ENCODE measurements at places on chromosomes 7 and 10. TPM values are rescaled to one million over a fixed set of nuclear protein-coding genes. Genes with fewer than 3 reads are reported as not detected.
A peak's percentile ranks its signal among the peaks of the same experiment; 100 is the strongest.

Gene STAMBPL1
- total RNA-seq = 0.54 TPM

Gene CALHM1
- total RNA-seq = not detected

Gene RTKN2
- 36.2 TPM for total RNA-seq

GRCh38 chr7:44849885-44850544 lies 2.1 kb upstream of the H2AZ2 start:
- H3K4me3 ChIP-seq = no peak overlapping the region
- DNase-seq = no peak
- H3K27ac ChIP-seq = peak overlapping the region; percentile 99
- no peaks in the 10 kb centered on the region for H3K36me3 ChIP-seq

DNA sequence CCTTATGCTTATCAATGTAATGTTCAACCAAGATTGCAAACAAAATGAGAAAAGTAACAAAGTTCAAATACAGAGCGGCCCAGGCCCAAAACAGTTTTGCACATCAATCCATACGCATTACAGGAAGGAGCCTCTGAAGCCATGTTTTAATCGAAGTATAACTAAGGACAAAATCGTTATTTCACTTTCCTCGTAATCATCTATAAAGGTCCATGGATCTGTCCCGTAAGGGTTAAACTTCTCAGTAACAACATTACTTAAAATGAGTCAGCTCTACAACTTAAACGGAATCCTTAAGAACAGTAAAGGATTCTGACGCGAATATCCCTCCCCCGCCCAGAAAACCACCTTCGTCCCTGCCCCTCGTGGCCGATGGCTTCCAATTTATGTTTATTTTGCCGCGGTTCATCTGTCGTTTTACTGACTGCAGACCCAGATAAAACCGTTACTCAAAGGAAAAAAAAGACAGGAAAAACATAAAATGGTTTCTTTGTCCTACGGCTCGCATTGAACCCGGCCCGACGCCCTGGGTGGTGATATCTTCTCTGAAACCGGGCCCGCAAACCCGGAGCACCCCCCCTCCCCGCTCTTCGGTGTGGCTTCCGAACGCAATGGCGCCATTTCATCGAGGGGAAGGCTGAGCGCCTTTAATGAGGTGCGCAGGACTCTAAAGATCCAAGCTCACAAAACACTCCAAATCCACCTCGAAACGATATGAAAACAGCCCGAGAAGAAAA lies 1.1 kb downstream of the HNRNPA2B1 start:
- DNase-seq = peak; percentile 63
- H3K27ac ChIP-seq = peak overlapping the region; percentile 100
- peaks cover 25% of the 10 kb centered on the region for H3K4me1 ChIP-seq
- peaks cover 3% of the 10 kb centered on the region for H3K36me3 ChIP-seq

DNA sequence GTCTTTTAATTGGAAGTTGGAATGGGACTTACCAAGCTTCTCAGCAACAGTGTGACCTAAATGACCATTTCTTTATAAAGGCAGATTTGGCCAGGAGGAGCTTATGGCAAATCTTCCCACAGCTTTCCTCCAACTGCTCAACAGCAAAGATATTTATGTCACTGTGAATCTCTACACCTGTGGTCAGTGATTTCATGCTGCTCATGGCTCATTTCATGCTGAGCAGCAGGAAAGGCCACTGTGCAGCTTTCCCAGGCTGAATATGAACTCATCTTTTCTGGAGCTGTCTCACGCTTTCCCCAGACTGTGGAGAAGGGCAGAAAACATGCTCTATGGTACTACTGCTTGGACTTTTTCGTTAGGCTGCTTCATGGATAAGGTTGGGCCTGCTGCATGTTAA lies 29.8 kb downstream of the CALCR start:
- H3K27me3 ChIP-seq = no peaks in the 10 kb centered on the region
- no peak for DNase-seq
- H3K4me3 ChIP-seq = no peak overlapping the region
- H3K4me1 ChIP-seq = no peaks in the 10 kb centered on the region
- H3K36me3 ChIP-seq = no peaks in the 10 kb centered on the region

GRCh38 chr10:132460691-132461090 lies 63.7 kb downstream of the PWWP2B start:
- H3K4me1 ChIP-seq = peaks cover 17% of the 10 kb centered on the region
- H3K36me3 ChIP-seq = no peaks in the 10 kb centered on the region
- H3K27me3 ChIP-seq = no peaks in the 10 kb centered on the region
- H3K4me3 ChIP-seq = no peak overlapping the region
- H3K27ac ChIP-seq = no peak overlapping the region

- peaks cover 23% of the 10 kb centered on the region for H3K4me1 ChIP-seq
- no peak overlapping the region for H3K4me3 ChIP-seq
- H3K27ac ChIP-seq = no peak overlapping the region
- H3K36me3 ChIP-seq = no peaks in the 10 kb centered on the region
- no peak for DNase-seq
- no peaks in the 10 kb centered on the region for H3K27me3 ChIP-seq
These were observed 86.4 kb downstream of the PLCE1 start for GRCh38 chr10:94080108-94080507.

- peak overlapping the region; percentile 92 for H3K27ac ChIP-seq
- peak; percentile 80 for DNase-seq
- H3K27me3 ChIP-seq = no peaks in the 10 kb centered on the region
These were observed 5.2 kb upstream of the GATA3 start for GRCh38 chr10:8049045-8049864.

DNA sequence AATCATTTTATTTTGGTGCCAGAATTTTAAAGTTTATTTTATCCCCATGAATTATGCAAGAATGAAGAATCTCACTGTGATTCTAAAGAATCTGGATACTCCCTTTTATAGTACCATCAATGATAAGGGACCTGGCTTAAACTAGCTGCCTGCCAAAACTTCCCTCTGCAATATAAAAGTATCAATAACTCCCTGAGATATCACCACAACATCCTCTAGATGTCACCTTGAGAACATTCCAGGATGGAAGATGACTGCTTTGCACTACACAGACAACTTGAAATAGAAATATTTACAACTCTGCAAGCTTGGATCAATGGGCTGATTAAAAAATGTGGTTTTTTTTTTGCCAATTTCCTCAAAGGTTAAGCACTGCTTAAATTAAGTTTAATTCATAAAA lies 142.1 kb downstream of the SLC25A13 start:
- no peak overlapping the region for H3K4me3 ChIP-seq
- H3K4me1 ChIP-seq = peaks cover 54% of the 10 kb centered on the region
- H3K27me3 ChIP-seq = no peaks in the 10 kb centered on the region

GRCh38 chr7:20798081-20798693 lies 11.5 kb upstream of the SP8 start:
- no peaks in the 10 kb centered on the region for H3K36me3 ChIP-seq
- no peaks in the 10 kb centered on the region for H3K27me3 ChIP-seq
- H3K4me1 ChIP-seq = no peaks in the 10 kb centered on the region
- peak; percentile 90 for DNase-seq

GRCh38 chr7:2567679-2568278 lies 9.0 kb downstream of the IQCE start:
- peaks cover 11% of the 10 kb centered on the region for H3K4me1 ChIP-seq
- H3K4me3 ChIP-seq = no peak overlapping the region
- no peak for DNase-seq
- H3K27ac ChIP-seq = no peak overlapping the region
- H3K27me3 ChIP-seq = no peaks in the 10 kb centered on the region

DNA sequence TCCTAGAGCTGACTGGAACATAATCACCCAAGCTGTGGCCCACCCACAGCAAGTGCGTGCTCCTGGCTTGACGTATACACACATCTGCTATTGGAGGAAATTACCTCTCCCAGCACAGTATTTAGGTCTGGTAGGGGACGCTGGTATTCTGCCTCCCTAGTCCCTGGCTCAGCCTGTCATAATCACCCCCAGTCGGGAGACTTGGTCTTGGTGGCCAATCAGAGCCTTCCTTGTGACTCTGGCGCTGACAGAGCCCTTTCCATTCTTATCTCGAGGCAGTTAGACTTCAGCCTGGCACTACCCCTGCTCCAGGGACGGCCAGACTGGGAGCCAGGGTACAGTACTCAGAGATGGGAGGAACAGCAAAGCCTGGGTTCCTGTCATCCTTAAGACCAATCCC lies 14.3 kb upstream of the PRKAG2 start:
- no peaks in the 10 kb centered on the region for H3K4me1 ChIP-seq
- no peaks in the 10 kb centered on the region for H3K27me3 ChIP-seq
- no peak overlapping the region for H3K27ac ChIP-seq
- peak; percentile 9 for DNase-seq
- no peak overlapping the region for H3K4me3 ChIP-seq
